Spinal cord (tissue), 10 donors: ENCODE measurements at places on chromosomes 6 and 20. TPM values are rescaled to one million over a fixed set of nuclear protein-coding genes. Genes with fewer than 3 reads are reported as not detected.

GRCh38 chr6:163036160-163036645 is 308.4 kb downstream of the PACRG start:
- H3K36me3 ChIP-seq, result no peaks in the 10 kb centered on the region
- H3K4me3 ChIP-seq, result no peak overlapping the region
- DNase-seq, result no peak
- peak overlapping the region; percentile 10 for H3K27ac ChIP-seq

DNA sequence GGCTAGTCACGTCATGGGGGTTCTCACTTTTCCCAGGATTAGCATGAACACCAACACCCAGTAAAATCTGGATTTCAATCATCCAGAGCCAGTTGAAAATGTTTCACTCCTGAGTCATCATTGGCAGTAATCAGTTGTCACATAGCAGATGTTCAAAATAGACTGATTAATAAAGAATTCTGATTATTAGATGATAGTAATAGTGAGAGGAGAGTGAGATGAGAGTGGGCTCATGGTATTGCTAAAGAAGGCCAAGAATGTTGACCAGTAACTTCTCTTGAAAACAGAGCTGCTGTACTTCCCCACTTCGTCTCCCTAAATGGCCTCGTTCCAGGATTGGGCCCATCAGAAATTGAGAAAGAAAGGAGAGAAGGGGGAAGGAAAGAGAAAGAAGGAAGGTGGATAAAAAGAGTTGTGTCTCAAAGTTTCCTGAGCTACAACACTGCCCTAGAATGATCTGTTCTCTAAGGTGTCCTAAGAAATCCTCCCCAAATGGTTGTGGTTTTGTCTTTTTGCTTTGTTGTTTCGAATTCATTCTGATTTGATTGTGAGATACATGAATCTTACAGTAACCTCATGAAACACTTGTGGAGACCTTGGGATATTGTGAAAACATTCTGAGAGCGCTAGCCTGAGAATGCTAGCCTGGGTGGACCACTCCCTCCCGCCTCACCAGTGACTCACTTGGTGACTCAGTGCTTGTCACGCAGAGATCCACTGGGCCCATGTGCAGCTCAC is 502.2 kb upstream of the JARID2 start:
- H3K27ac ChIP-seq, result no peak overlapping the region
- H3K4me1 ChIP-seq, result no peaks in the 10 kb centered on the region
- DNase-seq, result no peak
- H3K27me3 ChIP-seq, result no peaks in the 10 kb centered on the region

RSPO3 gene
- total RNA-seq, result 3.9 TPM

PPP1R16B gene
- 28.6 TPM for total RNA-seq

DOK5 gene
- 28.8 TPM for total RNA-seq

CPNE5 gene
- total RNA-seq, result 32.5 TPM

CST7 gene
- 8.5 TPM for total RNA-seq

ATAT1 gene
- 27.2 TPM for total RNA-seq

DNA sequence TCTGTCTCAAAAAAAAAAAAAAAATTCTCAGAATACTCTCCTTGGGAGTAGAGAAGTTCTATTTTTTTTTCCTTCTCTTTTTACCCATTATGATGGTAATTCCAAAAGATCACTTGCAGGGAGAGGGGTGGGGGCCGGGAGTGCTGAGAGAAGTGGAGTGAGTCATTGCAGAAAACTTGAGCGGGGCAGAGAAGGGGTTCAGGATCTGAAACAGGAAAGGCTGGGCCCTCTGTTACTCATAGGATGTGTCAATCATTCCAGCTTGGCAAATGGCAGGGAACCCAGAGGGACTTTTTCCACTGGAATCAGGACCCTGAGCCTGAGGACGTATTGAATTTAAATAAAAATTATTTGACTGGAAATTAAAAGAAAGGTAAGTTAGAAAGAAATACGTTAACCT is 111.4 kb upstream of the ARMC2 start:
- H3K4me1 ChIP-seq, result no peaks in the 10 kb centered on the region
- H3K27ac ChIP-seq, result no peak overlapping the region
- no peak overlapping the region for H3K4me3 ChIP-seq
- DNase-seq, result no peak
- no peaks in the 10 kb centered on the region for H3K36me3 ChIP-seq

- H3K27me3 ChIP-seq, result no peaks in the 10 kb centered on the region
Measured at GRCh38 chr6:47653706-47654105, 44.7 kb upstream of the ADGRF4 start.

- H3K27me3 ChIP-seq, result no peaks in the 10 kb centered on the region
- DNase-seq, result no peak
- no peaks in the 10 kb centered on the region for H3K4me1 ChIP-seq
- no peak overlapping the region for H3K4me3 ChIP-seq
Measured at GRCh38 chr6:68701159-68701558, 66.1 kb downstream of the ADGRB3 start.

CEP162 gene
- total RNA-seq, result 17.6 TPM

DNA sequence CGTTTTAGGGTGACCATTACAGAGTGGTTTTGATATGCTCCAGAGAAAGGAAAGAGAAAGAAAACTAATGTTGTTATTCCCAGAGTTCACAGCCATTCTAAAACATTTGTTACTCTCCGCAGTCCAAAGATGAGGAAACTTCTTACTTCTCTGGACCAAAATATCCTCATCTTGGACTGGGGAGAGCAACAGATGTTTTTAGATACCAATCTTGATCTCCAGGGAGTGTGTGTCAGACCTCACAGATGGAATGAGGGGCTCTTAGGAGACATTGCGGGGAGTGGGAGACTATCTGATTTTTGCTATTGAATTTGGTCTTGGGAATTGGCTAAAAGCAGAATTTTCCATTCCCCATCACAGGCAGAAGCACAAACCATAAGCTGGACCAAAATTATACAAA is 110.8 kb downstream of the TNFAIP3 start:
- no peak overlapping the region for H3K4me3 ChIP-seq
- no peak overlapping the region for H3K27ac ChIP-seq
- H3K36me3 ChIP-seq, result no peaks in the 10 kb centered on the region
- no peaks in the 10 kb centered on the region for H3K27me3 ChIP-seq
- H3K4me1 ChIP-seq, result no peaks in the 10 kb centered on the region

GRCh38 chr20:6142348-6142993 is 19.6 kb upstream of the FERMT1 start:
- H3K4me3 ChIP-seq, result no peak overlapping the region
- no peaks in the 10 kb centered on the region for H3K36me3 ChIP-seq
- no peaks in the 10 kb centered on the region for H3K27me3 ChIP-seq
- no peak overlapping the region for H3K27ac ChIP-seq

DCBLD1 gene
- total RNA-seq, result 7.5 TPM

- no peaks in the 10 kb centered on the region for H3K4me1 ChIP-seq
- H3K4me3 ChIP-seq, result no peak overlapping the region
- H3K27ac ChIP-seq, result peak overlapping the region; percentile 8
Measured at GRCh38 chr20:8627340-8628004, 441.4 kb upstream of the PLCB4 start.

DNA sequence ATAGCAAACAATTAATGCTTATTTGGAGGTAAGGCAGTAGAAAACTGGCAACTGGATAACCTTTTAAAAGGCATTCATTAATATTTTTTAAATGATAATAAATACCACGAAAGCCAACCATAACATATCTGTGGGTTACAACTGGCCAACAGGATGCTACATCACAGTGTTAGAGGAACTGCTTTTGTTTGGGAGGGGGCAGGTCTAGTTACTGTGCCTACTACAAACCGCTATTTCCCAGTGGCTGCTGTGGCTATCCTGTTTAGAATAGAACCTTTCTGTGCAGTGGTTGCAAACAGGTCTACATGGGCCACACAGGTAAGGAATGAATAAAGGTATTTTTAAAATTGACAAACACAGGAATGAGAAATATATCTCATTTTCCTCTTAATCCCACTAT is 976 bp downstream of the PIGT start:
- no peaks in the 10 kb centered on the region for H3K27me3 ChIP-seq
- peak overlapping the region; percentile 84 for H3K4me3 ChIP-seq
- peaks cover 9% of the 10 kb centered on the region for H3K4me1 ChIP-seq

DNA sequence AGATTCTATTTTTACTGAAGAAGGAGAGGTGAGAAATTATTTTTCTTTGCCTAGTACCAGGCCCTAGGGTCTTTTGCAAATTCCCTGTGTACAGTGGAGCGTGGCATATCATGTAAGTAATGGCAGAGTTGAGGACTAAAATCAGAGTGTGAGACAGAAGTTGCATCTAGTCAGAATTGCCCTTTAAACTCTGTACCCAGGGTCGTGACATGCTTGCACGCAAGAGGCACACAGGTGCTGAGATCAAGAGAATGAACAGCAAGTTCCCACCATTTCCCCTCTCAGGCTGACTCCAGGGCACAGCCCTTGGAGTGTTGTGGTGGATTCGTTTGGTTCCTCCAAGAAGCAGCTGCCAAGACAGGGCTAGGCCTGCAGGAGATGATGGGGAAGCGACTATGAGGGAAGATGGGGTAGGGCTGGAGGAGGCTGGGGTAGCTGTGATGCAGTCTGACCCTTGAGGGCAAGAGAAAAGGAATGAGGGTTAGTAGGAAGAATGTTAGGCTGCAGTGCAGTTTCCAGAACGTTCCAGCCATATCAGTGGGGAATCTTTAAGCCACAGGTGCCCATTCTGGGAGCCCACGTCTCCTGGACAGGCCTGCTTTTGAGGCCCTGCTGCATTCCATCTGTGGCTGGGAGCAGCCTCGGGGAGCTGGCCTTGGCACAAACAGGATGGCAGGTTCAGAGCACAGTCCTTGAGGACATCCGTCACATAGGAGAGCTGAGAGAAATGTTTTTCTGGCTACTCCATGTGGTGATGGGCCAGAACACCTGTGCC is 6.9 kb downstream of the NELFCD start:
- H3K36me3 ChIP-seq, result peaks cover 48% of the 10 kb centered on the region
- H3K27me3 ChIP-seq, result no peaks in the 10 kb centered on the region
- H3K27ac ChIP-seq, result no peak overlapping the region

DEFB115 gene
- total RNA-seq, result not detected

DNA sequence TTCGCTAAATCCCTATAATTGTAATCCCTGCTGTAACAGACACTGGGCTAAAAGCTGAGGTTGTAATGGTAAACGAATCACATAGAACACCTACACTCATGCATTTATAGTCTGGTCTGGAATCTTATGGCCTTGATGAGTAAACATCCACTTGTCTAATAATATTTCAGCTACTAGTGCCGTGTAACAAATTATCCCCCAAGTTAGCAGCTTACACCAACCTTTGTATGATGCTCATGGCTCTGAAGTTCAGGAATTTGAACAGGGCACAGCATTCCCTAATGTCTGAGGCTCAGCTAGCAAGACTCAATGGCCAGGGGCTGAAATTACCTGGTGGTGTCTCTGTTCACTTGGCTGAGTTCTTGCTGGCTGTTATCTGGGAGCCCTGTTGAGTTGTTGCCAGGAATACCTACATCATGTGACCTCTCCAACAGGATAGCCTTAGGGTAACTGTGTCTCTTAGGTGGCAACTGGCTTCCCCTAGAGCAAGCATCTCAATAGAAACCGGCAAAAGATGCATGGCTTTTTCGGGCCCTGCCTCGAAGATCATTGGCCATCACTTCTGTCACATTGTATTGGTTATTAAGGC is 100.9 kb upstream of the TMEM170B start:
- H3K27ac ChIP-seq, result no peak overlapping the region
- no peaks in the 10 kb centered on the region for H3K4me1 ChIP-seq
- H3K36me3 ChIP-seq, result no peaks in the 10 kb centered on the region

GRCh38 chr6:22774129-22774528 is 204.8 kb downstream of the HDGFL1 start:
- H3K27me3 ChIP-seq, result no peaks in the 10 kb centered on the region
- no peak for DNase-seq
- H3K4me3 ChIP-seq, result no peak overlapping the region

AHI1 gene
- 57.7 TPM for total RNA-seq

- H3K27ac ChIP-seq, result no peak overlapping the region
- no peak for DNase-seq
- no peak overlapping the region for H3K4me3 ChIP-seq
- no peaks in the 10 kb centered on the region for H3K36me3 ChIP-seq
- no peaks in the 10 kb centered on the region for H3K4me1 ChIP-seq
- H3K27me3 ChIP-seq, result no peaks in the 10 kb centered on the region
Measured at GRCh38 chr6:169843991-169844390, 92.6 kb downstream of the ERMARD start.

DNA sequence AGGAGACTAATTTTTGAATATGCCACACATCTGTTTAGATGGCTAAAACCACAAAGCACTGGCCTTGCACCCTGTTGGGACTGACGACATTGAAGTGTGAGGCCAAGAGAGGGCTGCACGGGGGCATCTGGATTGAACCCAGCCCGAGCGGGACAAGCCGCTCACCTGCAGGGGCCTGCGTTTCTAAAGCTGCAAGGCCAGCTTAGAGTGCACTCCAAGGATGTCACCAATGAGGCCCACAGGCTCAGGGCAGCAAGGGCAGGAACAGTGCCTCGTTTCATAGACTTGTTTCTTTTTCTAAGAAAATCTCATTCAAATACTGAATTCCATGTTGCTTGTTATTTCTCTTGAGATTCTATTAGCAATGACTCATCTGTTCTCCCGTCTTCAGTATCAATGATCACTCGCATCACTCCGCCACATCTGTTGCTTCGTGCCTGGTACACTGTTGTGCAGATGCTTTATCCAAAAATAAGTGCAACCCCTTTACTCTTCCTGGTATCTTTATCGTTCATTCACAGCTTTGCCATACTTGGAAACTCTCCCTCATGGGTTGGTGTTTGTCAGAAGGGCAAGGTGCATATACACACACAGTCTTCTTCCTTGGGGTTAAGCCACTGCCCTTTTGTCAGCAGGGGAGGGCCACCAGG is 120.1 kb downstream of the IRF4 start:
- H3K27me3 ChIP-seq, result no peaks in the 10 kb centered on the region
- no peak for DNase-seq
- H3K4me3 ChIP-seq, result no peak overlapping the region
- no peak overlapping the region for H3K27ac ChIP-seq
- H3K4me1 ChIP-seq, result peaks cover 12% of the 10 kb centered on the region

RSPH9 gene
- total RNA-seq, result 1.6 TPM
